ENCODE measurements at places on chromosomes 13 and 19. TPM values are rescaled to one million over a fixed set of nuclear protein-coding genes. Genes with fewer than 3 reads are reported as not detected.

- no peak overlapping the region for H3K27ac ChIP-seq
- H3K4me3 ChIP-seq = no peak overlapping the region
- no peaks in the 10 kb centered on the region for H3K27me3 ChIP-seq
Measured at GRCh38 chr19:39679056-39679790, 23.5 kb downstream of the LGALS16 start.

- no peak overlapping the region for H3K27ac ChIP-seq
- no peak for DNase-seq
- H3K27me3 ChIP-seq = no peaks in the 10 kb centered on the region
- H3K4me1 ChIP-seq = no peaks in the 10 kb centered on the region
Measured at GRCh38 chr13:92384410-92384809, 842.2 kb upstream of the GPC6 start.

DNA sequence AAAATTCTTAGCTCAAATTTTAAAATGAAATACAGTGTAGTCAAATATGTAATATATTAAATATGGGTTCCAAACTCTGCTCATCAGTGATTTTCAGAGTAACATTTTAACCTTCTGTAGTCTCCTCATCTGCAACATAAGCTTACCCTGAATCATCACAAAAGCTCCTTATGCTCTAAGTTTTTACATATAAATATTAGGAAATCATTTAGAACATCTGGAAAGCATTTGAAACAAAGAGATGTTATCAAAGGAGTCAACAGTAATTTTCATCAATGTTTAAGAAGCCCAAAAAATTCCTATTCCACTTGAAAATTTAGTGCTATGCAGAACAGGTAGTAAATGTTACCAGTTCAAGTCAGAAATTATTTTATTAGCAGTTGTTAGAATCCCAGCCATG, 224.7 kb downstream of the DCT start:
- no peak for DNase-seq
- no peak overlapping the region for H3K27ac ChIP-seq
- H3K36me3 ChIP-seq = no peaks in the 10 kb centered on the region
- H3K4me3 ChIP-seq = no peak overlapping the region
- H3K4me1 ChIP-seq = no peaks in the 10 kb centered on the region
- no peaks in the 10 kb centered on the region for H3K27me3 ChIP-seq

GRCh38 chr19:45306518-45307027, 16.1 kb downstream of the CKM start:
- H3K27ac ChIP-seq = no peak overlapping the region
- H3K4me1 ChIP-seq = no peaks in the 10 kb centered on the region
- H3K36me3 ChIP-seq = no peaks in the 10 kb centered on the region
- H3K4me3 ChIP-seq = no peak overlapping the region
- DNase-seq = peak; percentile 72
- no peaks in the 10 kb centered on the region for H3K27me3 ChIP-seq

DNA sequence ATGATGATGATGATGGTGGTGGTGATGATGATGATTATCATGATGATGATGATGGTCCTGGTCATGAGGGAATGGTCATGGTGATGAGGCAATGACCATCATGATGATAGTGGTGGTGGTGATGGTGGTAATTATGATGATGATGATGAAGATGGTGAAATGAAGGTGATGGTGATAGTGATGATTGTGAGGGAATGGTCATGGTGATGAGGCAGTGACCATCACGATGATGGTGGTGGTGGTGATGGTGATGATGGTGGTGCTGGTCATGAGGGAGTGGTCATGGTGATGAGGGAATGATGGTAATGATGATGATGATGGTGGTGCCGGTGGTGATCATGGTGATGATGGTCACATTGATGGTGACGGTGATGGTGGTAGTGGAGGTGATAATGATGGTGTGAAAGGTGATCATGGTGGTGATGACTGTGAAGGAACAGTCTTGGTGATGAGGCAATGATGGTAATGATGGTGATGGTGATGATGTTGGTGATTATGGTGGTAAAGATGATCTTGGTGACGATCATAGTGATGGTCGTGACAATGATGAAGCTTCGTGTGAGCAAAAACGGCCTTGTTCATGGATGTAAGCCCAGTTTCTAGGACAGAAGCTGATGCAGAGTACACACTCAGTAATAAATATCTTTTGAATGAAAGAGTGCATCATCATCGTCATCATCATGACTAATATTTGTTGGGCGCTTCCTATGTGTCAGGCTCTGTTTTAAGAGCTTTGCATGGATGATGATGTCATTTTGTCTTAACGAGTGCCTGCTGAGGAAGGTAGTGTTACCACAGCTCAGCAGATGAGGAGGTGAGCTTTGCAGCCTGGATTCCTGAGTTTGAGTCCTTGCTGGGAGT, 17.3 kb downstream of the SBK2 start:
- no peaks in the 10 kb centered on the region for H3K27me3 ChIP-seq
- H3K36me3 ChIP-seq = no peaks in the 10 kb centered on the region

DNA sequence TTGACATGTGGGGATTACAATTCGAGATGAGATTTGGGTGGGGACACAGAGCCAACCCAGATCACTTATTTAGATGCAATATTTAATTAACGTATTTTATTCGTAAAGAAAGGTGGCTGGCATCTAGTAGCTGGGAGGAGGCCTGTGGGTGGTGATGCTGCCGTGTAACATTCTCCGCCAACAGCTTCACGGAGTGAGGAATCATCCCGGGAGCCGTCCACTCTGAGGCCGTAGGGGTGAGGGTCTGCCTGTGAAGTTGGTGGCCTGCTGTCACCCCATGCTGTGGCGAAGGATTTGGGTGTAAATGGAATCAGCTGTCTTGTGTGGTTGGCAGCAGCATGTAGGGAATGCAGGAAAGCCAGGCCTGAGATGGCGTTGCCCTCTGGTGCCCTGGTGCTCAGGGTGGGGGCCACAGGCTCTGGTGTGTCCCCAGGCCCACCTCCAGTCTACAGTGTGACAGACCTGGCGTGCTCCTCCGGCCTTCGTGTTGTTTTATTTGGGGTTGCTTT, 3.3 kb upstream of the TEX29 start:
- H3K27me3 ChIP-seq = no peaks in the 10 kb centered on the region
- no peaks in the 10 kb centered on the region for H3K36me3 ChIP-seq
- no peak for DNase-seq
- H3K4me1 ChIP-seq = no peaks in the 10 kb centered on the region
- H3K27ac ChIP-seq = no peak overlapping the region
- H3K4me3 ChIP-seq = no peak overlapping the region

DNA sequence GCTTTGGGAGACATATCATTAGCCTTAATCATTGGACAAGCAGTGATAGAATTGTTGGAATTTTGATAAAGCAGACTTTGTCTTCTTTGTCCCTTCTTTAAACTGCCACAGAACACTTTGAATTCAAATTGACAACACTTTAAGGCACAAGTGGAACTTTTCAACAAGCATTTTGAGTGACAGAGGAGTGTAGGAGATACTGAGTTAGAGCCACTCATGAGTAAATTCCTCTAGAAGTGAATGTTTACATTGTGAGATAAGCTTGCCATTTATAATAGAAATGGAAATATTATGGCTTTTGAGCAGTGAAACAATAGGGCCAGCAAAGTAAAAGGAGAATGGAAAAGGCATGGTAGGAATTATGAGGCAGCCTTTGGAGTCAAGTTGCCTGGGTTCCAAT, 515.8 kb downstream of the SLITRK6 start:
- H3K27me3 ChIP-seq = no peaks in the 10 kb centered on the region
- no peak overlapping the region for H3K4me3 ChIP-seq
- H3K4me1 ChIP-seq = no peaks in the 10 kb centered on the region
- H3K27ac ChIP-seq = no peak overlapping the region
- no peak for DNase-seq

DNA sequence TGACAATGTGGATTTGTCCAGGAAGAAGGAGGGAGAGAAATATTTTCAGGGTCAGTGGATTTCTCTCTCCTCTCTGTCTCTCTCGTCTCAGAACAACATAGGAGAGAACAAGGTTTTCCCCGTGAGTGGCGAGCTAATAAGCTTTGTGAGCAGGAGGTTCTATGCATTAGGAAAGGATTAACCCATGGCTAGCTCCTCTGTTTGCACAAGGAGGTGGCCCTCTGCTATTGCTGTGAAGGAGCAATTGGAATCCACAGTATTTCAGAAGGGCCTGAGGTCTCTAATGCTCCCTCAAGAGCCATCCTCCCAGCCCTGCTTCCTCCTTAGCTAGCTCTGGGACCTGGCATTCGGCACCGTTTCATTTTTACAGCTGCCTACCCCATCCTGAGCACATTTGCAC, 288.9 kb upstream of the MAB21L1 start:
- no peak overlapping the region for H3K4me3 ChIP-seq
- no peak overlapping the region for H3K27ac ChIP-seq
- H3K27me3 ChIP-seq = no peaks in the 10 kb centered on the region
- no peaks in the 10 kb centered on the region for H3K4me1 ChIP-seq
- no peaks in the 10 kb centered on the region for H3K36me3 ChIP-seq
- peak; percentile 47 for DNase-seq

- no peaks in the 10 kb centered on the region for H3K36me3 ChIP-seq
- no peak overlapping the region for H3K4me3 ChIP-seq
- no peak for DNase-seq
- H3K4me1 ChIP-seq = no peaks in the 10 kb centered on the region
- H3K27ac ChIP-seq = no peak overlapping the region
Measured at GRCh38 chr13:46380242-46380641, 6.8 kb downstream of the RUBCNL start.

The PGLYRP1 gene
- total RNA-seq = not detected

The DIAPH3 gene
- 2.0 TPM for total RNA-seq

The USP12 gene
- 27.5 TPM for total RNA-seq

The FOSB gene
- 0.98 TPM for total RNA-seq

The LRFN3 gene
- 9.4 TPM for total RNA-seq

The ARL11 gene
- total RNA-seq = 1.6 TPM

The LHB gene
- total RNA-seq = not detected

The NCCRP1 gene
- 0.60 TPM for total RNA-seq

The ZNF865 gene
- total RNA-seq = 17.4 TPM

The HCN2 gene
- total RNA-seq = 0.31 TPM

All from kidney (tissue), 22 donors.